AG04450 (cell line): ENCODE measurements at places on chromosomes 12 and 14.

- no peak for DNase-seq
These were observed 87.4 kb downstream of the SYT1 start for GRCh38 chr12:78951803-78952551.

GRCh38 chr14:30020687-30021086, 93.0 kb upstream of the PRKD1 start:
- DNase-seq: no peak

DNA sequence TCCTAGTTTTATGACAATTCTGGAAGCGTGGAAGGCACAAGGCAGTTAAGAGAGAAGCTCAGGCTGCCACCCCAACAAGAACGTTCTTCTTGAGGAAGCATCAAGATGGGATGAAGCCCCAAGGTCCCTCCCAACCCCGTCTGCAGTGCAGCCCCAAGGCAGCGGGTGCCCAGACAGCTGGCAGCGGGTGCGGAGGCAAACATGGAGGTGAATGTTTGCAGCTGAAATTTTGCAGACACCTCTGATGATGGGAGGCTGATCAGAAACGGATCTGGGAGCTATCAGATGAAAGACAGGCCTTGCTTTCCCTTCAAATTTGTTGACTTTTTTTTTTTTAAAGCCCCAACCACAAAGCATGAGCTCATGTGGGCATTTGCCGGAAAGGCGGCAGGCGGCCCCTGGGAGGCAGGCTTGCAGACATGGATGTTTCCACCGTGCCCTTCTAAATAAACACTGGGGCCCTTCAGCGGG, 230.7 kb upstream of the RTL1 start:
- DNase-seq: no peak

DNA sequence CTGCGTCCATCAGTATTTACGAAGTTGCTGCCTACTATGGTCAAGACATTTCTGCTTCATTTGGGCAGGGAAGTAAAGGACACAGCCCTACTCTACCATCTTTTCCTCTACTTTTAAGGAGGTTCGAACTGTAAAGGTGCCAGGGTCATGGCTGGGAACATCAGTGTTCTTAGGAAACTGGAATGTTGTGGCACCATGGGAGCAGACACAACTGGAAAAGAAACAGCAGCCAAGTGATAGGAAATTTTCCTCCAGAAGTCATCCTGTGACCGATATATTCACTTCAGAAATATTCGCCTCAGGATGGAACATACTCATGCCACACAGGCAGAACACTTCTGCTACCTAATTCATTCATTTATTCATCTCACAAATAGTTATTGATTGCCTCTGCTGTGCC, 104.4 kb downstream of the ETV6 start:
- no peak for DNase-seq

- no peak for DNase-seq
These were observed 46.8 kb downstream of the PRKCH start for GRCh38 chr14:61368114-61368710.

DNA sequence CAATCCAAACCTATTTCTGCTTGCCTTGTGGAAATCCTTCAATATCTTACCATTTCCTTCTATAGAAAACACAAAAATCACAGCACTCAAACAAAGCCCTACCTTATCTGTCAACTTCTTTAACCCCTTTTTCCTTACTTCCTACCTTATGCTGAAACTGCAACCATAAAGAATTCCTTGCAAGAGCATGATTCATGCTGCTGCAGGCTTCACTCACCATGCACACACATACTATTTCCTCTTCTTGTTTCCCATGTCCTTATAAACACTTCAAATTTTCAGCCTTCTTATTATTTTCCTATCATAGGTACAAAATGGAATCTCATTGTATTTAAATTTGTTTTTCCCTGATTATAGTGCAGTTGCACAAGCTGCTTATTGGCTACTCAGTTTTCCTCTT, 23.3 kb downstream of the LMNTD1 start:
- DNase-seq: no peak
